CD4-positive, alpha-beta T cell treated with Interleukin-2 at 100 ng/mL for 4 hours (primary cell): ENCODE measurements at places on chromosomes 7 and 10.

GRCh38 chr10:80787952-80788351 is 250.2 kb downstream of the SH2D4B start:
- DNase-seq = no peak

GRCh38 chr7:154686305-154686704 is 316.6 kb downstream of the PAXIP1 start:
- DNase-seq = no peak

DNA sequence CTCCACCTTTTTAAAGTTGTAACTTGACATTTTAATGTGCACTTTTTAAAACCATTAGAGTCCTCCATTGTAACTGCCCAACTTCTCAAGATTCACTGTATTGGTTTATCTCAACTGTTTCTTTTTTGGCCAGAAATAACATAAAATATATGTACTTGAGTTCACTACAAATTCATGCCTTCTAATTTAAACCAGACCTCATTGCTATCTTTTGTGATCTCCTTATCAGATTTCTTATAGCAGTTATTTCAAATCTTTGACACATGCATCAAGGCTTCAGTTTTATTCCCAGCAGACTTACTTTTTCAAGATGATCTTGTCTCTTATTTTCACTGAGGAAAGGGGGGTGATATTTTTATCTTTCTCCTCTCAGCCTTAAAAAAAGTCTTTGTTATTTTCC is 154.3 kb downstream of the PHF14 start:
- DNase-seq = no peak

- no peak for DNase-seq
Observed at GRCh38 chr7:31092606-31093005, 40.5 kb downstream of the ADCYAP1R1 start.

DNA sequence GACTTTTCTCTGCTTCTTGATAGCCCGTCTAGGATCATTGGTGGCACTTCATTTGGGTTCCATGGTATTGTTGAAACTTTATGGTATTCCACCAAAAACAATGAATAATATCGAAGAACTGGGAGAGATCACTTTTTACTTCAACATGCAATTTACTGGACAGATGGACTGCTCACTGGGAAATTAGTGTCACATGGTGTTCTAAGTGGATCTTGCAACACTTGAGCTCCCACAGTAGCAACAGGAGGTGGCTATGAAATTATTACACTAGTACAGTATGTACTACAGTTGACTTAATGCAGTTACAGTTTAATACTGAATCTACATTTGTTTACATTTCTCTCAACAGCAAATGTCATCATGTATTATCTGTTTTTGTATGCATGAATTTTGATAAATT is 997.3 kb downstream of the REEP3 start:
- no peak for DNase-seq

DNA sequence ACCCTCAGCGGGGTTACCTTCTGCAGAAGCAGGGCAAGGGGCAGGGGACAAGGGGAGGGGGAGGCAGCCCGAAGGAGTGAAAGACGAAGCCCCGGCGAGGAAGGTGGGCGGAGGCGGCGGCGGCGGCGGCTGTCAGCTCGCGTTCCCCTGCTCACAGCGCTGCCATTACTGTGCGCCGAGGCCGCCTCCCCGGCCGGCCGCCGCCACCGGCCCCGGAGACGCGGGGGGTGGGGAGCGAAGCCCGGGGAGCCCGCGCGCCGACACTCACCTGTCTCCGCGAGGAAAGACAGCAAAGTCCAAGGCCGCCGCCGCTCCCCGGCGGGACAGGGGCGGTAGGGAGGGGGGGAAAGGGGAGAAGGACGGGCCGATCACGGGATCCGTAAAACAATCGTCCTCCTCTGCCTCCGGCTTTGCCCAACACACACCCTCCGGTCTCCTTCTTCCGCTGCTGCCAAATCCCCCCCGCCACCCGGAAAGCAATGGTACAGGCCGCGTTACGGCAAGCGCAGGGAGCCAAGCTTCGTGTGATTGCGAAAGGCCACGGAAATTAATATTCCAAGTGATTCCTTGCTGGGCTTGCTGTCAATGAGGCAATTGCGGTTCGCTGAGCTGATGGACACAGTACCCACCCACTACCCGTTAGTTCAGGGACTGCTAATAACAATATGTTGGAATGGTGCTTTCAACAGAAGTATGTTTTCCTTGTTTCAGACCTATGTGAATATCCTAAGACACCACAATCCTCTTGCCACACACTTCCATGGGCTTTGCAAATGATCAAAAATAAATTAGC is at the start of gene CUL2:
Gene CUL2, minus strand, starts transcription at position 180 of the 793 bp plus-strand sequence. CDS start 19,024 bp downstream, outside the sequence.
- DNase-seq = peak; percentile 96

GRCh38 chr10:103427866-103428265 is 24.3 kb downstream of the CALHM2 start:
- no peak for DNase-seq

- no peak for DNase-seq
Observed at GRCh38 chr10:109957092-109957797, 33.9 kb upstream of the XPNPEP1 start.

DNA sequence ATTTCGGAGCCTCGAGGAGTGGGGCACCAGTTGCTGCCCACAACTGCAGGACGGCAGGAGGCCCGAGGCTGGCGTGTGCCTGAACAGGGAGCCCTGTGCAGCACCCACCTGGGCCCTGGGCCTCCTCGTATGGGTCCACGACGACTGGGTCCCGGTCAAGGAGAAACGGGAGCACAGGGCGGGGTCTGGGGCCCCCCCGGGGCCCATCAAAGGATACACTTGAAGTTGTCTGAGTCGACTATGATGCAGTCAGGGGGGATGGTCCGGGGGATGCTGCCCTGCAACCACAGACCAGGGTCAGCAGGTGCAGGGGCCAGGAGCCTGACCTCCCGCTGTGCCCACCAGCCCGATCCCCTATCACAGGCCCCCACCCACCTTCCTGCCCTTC is 28.5 kb upstream of the NKX6-2 start:
- no peak for DNase-seq

- DNase-seq = no peak
Observed at GRCh38 chr7:78149787-78150186, 351.2 kb downstream of the PHTF2 start.

DNA sequence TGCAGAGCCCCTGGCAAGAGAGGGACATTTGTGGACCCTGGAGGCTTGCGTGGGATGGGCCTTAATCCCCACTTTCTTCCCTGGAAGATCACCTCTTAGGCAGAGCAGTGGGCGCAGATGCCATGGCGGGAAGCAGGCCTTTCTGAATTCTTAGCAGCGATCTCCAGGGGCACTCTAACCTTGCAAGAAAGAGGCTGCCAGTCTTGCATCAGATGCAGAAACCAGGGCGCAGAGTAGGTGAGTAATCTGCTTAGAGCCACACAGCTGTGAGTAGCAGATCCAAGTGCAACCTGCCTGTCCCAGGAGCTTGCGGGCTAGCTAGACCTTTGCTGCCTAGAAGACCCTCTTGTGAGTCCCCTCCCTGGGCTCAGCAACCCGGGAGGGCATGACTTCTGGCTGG is 40.0 kb downstream of the KCTD7 start:
- DNase-seq = no peak

GRCh38 chr7:121041516-121042148 is 53.1 kb downstream of the CPED1 start:
- no peak for DNase-seq

GRCh38 chr7:44604941-44605340 is 1.5 kb upstream of the OGDH start:
- no peak for DNase-seq

- DNase-seq = no peak
Observed at GRCh38 chr7:48637382-48637781, 287.0 kb upstream of the CDC14C start.
